ENCODE measurements at places on chromosomes 5 and 9.

DNA sequence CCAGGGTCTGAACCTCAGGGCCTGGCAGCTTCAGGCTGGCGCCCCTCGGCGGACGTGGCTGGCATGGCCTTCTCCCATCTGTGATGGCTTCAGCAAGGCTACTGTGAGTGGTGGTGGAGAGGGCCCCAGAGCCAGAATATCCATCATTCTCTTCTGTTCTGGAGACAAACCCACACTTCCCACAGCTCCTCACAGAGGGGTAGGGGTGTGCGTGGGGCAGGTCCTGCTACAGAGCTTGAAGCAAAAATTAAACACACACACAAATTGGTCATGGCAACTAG lies 9.6 kb downstream of the GPX3 start:
- no peak for DNase-seq

DNA sequence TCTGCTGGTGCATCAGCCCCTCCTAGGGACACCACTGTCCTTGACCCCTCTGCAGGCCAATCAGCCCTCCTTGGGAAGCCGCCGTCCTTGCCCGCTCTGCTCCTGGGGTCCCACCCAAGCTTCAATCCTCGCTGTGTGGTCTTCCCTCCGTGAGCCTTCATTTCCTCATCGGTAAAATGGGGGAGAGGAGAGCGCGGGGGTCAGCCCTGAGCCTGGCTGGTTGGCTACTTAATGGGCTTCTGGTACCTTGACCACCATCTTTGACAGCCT lies 12.7 kb upstream of the SLC2A6 start:
- no peak for DNase-seq

GRCh38 chr5:3400659-3401058 lies 195.0 kb upstream of the IRX1 start:
- DNase-seq = no peak

DNA sequence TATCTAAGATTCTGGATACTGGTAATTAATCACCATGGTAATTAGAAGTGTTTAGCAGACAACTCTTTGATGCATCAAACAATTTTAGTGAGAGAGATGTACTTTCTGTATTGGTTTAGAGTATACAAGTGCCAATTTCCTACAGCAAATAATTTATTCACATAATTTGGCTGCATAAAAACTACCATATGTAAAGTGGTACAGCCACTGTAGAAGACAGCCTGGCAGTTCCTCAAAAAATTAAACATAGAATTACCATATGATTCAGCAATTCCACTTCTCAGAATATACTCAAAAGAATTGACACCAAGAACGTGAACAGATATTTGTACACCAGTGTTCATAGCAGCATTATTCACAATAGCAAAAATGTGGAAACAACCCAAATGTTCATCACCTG lies 36.2 kb downstream of the PHAX start:
- DNase-seq = no peak

GRCh38 chr5:127812570-127812969 lies 109.4 kb downstream of the CCDC192 start:
- no peak for DNase-seq

GRCh38 chr9:68732405-68733020 lies 27.5 kb downstream of the PIP5K1B start:
- no peak for DNase-seq

- no peak for DNase-seq
These were observed 36.0 kb upstream of the PTPN3 start for GRCh38 chr9:109534151-109534550.

DNA sequence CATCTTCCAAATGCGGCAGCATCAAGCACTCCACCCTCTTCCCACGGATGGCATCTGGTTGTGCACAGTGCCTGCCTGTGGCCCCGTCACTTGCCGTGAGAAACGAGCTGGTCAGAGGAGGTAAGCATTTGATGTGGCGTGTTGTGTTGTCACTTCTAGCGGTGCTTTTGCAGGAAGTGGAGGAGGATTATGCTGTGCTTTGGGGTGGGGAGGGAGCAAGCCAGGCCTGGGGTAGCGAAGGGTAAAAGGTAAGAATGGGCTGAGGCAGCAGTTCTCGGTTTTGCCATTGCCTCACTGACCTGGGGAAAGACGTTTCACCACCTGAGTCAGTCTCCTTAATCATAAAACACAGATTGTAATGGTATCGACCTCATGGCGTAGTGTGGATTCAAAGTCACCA lies 2.3 kb upstream of the POMT1 start:
- DNase-seq = peak; percentile 53

DNA sequence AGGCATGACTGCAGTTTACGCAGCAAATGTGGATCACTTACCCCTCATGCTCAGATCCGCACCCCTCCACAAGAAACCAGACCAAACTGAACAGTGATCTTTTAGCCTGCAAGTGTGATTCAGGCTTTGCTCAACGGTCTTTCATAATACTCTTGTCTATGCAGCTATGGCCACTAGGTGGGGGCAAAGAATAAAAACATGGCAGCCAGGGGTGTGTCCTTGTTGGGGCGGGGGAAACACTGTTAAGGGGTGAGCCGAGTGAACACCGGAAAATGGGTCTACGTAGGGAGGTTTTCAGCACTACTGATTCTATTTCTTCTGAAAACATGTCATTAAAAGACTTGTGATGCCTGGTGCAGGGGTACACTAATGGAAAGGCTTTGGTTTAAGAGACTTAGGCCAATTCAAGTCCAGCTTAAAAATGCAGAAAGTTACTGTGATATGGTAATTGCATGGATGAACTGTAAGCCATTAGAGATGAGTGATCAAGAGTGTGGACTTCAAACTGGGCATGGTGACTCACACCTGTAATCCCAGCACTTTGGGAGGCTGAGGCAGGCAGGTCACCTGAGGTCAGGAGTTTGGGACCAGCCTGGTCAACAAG lies 49.9 kb upstream of the GPR151 start:
- peak; percentile 8 for DNase-seq

DNA sequence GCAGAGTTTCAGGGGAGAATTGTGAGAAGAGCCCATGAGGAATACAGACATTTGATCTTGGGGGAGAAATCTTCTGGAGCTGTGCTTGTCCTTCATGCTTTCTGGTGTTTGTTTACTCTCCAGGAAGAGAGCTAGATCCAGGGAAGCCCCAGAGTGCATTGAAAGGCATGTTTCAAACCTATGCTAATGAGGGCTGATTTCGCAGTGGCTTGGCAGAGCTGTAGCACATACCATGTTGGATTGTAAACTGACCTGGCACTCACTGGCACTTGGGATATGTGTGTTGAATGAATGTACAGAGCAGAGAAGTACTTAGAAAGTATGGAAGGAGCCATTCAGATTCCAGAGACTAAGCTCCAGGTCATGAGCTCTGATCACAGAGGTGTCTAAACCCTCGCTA lies 30.9 kb downstream of the TNFSF8 start:
- no peak for DNase-seq

DNA sequence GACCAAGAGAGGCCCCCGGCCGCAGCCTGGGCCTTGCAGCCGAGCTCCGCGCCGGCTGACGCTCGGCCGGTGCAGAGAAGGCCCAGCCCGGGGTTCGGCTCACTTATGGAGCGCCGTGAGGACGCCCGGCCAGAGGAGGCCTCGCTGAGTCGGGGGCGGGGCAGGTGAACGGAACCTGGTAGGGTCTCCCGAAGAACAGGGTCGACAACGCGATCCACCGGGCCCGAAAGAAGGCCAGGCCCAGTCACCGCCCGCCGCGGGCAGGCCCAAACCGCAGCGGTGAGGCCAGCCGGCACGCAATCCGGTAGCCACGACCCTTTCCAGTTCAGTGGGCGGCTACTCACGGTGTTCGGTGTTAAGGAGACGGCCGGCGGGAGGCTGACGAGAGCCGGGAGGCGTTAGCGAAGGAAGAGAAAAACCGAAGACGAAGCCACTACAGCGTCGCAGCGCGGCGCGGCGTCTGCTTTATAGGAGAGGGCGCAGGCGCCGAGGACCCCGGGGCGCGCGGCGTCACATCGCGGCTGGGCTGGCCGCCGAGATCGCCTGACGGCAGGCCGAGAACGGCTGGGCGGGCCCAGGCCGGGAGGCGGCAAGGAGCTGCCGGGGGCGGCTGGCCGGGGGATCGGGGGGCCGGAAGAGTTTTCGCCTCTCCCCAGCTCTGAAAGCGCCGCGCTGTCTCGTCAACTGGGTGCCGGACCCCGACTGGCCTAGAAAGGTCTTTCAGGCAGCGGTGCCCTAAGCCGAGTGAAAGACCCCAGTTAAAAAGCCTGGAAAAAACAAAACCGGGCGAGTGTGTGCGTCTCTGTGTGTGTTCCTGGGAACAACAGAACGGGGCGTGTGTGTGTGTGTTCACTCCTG lies at the start of gene SKP1:
Gene SKP1 (minus strand): TSS at position 440 of the 858 bp plus-strand sequence. CDS start 2,928 bp downstream, outside the sequence.
- DNase-seq = peak; percentile 61

- DNase-seq = no peak
These were observed 109.2 kb upstream of the ABCA1 start for GRCh38 chr9:105037139-105037538.

- peak; percentile 47 for DNase-seq
These were observed 28.8 kb downstream of the TMEM174 start for GRCh38 chr5:73201547-73202513.

DNA sequence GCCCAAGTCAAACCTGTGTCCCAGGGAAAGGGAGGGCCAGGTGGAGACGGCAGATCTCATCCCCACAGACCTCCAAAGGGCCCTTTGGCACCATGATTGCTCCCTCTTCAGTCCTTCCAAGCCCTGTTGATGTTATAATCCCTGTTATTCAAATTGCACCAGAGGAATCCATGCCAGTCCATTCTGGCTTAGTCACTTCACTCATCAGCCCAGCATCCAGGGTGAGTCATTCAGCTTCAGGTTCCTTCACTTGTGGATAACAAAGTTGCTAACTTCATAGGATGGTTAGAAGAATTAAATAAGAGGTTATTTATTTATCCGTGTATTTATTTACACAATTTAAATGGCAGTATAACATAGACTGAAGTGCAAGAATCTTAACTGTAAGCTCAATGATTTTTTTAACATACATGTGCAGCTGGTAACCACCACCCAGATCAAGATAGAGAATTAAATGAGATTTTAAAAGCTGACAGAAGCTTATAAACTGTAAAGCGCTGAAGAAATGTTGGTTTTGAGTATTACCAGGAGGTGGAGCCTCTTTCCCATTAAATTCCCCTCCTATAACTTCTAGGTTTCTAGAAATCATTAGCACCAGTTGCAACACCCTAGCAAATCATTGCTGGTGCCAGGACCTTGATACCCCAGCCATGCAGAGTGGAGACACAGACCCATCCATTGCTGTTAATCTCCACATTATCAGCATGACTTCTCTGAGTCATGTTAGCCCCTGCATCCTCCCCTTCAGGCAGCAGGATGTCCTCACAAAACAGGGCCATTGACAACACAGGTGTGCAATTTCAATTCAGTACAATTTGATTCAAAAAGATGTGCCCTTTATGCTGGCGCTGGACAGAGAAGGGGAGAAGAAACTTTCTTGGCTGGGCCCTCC lies 77.4 kb downstream of the SEC61B start:
- DNase-seq = no peak

GRCh38 chr9:34636791-34637355 lies 714 bp downstream of the SIGMAR1 start:
- DNase-seq = no peak

DNA sequence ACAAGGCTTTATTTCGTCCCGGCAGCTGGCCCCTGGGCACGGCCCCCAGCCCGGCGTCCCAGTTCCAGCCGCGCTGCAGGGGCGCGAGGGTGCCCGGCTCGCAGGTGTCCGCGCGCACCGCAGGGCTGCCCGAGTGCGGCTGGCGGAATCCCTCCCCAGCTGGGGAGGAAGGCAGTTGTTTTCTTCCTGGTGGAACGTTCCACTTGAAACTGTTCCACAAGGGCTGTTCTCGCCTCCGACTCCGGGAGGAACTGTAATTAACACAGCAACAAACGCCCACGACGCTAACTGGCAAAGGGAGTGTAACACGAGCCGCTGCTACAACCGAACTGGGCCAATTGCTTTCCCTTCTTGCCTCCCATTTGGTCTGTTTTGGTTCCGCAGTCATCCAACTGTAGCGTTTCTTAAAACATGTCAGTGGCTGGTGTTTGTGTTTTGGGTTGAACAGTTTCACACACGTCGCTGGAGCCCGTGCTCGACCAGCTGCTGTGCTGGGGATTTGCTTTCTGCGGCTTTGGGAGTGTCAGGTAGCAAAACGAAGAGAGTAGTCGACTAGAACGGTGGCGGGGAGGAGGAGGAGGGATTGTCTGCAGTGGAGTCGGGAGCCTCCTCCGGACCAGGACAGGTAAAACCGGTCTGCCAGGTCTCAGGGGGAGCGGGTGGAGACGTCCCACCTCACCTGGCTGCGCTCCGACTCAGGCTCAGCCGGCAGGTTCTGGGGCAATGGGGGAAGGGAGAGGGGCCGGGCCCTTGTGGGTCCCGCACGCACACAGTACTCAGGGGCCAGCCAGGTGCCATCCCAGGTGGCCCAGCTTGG lies 131.6 kb upstream of the NIPBL start:
- DNase-seq = no peak

GRCh38 chr5:171839112-171839511 lies 53.5 kb downstream of the SMIM23 start:
- DNase-seq = no peak

GRCh38 chr5:32275396-32275741 lies 37.4 kb downstream of the MTMR12 start:
- DNase-seq = no peak

DNA sequence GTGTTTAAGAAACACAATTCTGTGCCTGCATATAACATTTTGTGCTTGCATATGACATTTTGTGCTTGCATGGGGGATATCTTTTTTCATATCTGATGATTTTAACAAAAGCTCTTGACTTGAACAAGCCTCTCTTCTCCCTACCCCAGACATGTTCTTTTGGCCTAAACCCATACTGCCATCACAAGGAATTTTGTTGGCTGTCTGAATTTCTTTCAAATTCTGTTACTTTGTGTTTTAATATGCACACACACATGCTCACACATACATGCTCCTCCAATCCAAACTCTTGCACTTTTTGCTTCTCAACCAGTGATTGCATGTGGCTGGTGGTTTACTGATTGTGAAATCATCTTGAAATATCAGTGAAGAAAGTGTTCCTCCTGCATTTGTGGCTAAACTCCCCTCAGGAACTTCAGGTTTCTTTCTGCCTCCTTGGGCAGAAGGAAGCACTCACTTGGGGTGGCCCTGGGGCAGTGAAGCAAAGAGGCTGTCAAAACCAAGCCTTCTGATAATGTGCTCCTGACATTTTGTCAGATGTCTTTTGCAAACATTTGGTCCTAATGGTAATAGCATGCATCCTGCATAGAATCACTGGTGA lies 377.2 kb upstream of the KLF4 start:
- no peak for DNase-seq

DNA sequence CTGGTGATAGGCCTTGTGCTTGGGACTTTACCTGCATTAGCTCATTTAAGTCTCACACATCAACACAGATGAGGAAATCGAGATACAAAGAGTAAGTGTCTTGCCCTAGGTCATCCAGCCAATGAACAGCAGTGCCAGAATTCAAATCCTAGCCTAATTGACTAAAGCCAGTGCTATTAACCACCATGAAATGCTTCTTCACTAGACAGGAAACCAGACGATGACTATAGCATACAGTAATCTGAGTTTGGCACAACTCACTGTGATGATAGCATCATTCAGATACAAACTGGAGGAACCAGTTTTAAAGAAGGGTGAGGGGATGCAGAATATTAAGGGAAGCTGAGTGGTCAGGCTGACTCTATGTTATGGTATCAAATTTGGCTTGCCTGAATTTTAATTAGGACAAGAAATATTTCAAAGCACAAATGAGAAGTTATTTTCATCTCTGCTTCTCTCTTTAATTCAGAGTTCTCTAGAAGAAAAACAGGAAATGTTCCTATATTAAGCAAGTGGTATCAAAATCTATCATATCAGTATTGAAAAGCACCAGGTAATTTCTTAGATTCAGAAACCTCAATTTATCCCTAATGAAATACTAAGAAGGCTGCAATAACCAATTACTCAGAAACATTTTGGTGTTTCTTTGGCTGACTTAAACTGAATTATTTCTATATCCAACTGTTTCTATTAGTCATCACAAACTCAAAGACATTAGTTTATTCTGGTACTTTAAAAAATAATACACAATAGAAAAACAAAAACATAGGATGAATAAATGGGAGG lies 147.0 kb upstream of the RASA1 start:
- no peak for DNase-seq
